ENCODE measurements at places on chromosomes 16 and 17.

GRCh38 chr16:49353680-49354079 lies 19.9 kb upstream of the C16orf78 start:
- DNase-seq: no peak

DNA sequence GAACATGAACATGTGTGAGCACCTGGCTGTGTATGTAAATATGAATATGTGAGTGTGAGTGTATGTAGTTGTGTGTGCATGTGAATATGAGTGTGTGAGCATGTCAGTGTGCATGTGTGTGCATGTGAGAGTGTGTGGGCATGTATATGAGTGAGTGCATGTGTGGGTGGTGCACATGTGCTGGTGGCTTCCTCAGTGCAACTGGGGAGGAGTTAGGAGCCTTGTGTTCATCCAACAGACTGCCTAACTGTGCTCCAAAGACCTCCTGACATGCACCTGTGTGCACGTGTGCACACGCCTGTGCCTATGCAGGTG lies 1.4 kb downstream of the TMEM235 start:
- DNase-seq: no peak

DNA sequence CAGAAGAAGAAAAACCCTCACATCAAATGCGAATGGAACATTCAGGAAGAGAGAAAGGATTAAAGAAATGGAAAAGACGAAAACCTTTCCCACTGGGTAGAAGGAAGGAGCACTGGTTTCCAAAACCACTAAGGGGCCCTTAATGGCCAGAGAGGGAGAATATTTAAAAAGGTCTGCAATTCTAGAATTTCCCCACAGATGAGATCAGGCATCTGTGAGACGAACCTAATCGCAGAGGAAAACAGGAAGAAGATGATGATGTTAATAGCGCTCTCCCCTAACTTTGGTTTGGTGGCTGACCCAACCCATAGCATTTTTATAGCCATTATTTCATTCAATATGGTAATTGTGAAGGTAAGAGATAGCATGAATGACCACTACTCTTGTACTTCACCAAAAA lies 32.8 kb downstream of the XYLT1 start:
- DNase-seq: no peak

DNA sequence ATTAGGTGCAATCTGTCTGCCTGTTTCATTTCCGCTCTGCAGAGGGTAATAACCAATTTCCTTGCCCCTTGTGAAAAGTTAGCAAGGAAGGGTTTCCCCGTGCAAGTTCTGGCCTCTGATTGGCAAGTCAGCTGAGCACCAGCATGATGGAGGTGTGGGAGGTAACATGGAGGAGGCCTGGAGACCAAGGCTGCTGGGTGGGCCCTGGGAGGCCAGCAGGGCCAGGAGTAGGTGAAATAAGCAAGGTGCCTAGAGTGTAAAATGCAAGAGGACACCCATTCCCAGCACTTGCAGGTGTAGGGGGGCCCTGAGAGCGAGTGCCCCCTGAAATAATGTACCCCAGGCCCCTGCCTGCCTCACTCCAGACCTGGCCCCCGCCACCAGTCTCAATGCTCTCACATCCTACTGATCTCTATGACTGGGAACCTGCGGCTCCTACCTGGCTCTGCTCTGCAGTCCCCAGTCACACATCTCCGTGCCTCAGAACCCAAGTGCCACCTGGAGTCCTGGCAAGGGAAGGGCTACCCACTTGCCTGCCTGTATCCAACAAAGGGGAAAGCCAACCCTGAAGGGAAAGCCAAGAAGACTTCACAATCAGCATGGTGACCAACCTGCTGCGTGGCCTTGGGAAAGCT lies 116.2 kb downstream of the C16orf78 start:
- peak; percentile 13 for DNase-seq

DNA sequence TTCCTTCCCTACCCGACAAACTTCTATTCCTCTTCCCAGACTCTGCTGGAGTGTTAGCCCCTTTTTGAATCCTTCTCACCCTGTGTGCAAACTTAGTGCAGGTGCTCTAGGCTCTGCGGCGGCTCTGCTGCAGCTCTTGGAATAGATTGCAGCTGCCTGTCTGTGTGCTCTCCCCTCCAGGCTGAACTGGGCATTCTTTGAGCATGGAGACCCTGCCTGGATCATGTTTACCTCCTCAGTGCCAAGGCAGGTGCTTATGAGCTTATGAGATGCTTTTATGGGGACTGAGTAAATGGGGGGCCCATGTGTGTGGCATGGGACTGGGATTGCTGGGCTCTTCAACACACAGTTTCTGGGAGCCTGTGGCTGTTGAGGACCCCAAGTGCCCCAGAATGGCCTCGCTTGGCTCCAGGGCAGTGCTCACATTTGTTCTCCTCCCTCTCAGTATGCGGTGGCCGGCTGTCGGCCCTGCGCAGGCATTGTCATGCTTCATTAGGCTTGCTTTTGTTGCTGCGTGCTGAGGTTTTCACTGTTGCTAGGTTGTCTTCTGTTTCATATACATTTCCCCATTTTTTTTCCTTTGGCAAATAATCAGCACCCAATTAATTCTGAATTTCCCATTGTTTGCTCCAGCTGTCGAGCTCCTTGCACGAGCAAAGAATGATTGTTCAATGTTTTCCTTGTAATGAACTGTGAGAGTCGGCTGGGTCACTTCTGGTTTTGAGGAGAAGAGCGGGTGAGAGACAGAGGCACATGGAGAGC lies 185.5 kb upstream of the NLRP1 start:
- peak; percentile 44 for DNase-seq

All from NCI-H1092 treated with DMSO at 0.1 percent for 48 hours (cell line).